ENCODE measurements at places on chromosomes 12 and 14. TPM values are rescaled to one million over a fixed set of nuclear protein-coding genes. Genes with fewer than 3 reads are reported as not detected.

The KRT83 gene
- not detected for total RNA-seq

The RNASE1 gene
- total RNA-seq = 1.7 TPM

The ARHGDIB gene
- 7.2 TPM for total RNA-seq

The PDE6H gene
- total RNA-seq = not detected

The PRKCH gene
- 4.2 TPM for total RNA-seq

The EP400 gene
- 14.7 TPM for total RNA-seq

Data from fibroblast of the aortic adventitia (primary cell).